ENCODE measurements at places on chromosomes 16 and 17.

GRCh38 chr17:75950855-75951554 is 10.2 kb upstream of the FBF1 start:
- peak; percentile 15 for DNase-seq

DNA sequence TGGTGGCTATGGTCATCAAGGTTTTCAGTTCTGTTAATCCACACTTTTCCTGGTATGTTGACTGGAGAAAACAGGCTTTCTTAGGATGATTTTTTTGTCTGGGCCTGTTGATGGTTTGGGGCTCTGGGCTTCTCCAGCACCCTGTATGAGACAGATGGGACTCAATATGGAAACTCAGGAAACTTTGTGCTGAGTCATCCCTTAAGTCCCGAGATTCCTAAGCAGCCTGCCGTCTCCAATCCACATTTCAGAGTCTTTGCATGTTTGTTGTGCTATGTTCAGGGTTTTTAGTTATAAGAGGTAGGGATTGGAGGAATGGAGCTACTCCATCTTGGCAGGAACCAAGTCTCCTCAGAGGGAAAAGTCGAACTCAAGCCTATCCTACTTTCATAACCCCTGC is 253.3 kb upstream of the FOXF1 start:
- DNase-seq = no peak

GRCh38 chr16:13708347-13709120 is 211.4 kb upstream of the ERCC4 start:
- no peak for DNase-seq

GRCh38 chr17:55830699-55831471 is 80.0 kb downstream of the PCTP start:
- no peak for DNase-seq

- peak; percentile 88 for DNase-seq
Observed at GRCh38 chr16:29868396-29869009, 5.5 kb upstream of the CDIPT start.

DNA sequence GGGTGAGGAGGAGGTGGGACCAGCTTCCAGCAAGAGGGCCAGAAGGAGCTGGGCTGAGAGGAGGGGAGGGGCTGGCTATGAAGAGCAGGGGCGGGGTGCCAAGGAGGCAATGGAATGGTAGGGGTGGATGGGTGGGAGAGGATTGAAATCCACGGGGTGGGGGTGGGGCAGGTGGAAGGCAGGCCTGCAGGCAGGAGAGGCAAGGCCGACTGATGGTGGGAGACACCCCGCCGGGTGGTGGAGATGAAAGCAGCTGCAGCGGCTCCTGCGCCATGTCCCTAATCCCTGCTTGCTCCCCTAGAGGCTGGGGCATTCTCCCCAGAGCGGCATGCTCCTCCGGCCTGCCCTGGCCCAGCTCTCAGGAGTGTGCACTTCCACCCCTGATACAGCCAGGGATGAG is 27.8 kb upstream of the TAC4 start:
- no peak for DNase-seq

DNA sequence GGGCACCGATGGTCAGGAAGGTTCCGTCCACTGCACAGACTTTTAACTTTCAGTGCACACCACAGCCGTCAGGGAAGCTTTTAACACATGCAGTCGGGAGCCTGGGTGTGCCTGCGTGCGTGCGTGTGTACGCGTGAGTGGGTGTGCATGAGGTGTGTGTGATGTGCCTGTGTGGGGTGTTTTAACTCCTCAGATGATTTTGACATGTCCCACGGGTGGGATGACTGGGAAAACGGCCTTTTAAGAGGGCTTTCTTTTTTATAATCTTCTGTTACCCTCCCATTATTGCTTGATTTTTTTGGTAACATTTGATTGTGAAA is 152.7 kb upstream of the CHMP6 start:
- DNase-seq = no peak

DNA sequence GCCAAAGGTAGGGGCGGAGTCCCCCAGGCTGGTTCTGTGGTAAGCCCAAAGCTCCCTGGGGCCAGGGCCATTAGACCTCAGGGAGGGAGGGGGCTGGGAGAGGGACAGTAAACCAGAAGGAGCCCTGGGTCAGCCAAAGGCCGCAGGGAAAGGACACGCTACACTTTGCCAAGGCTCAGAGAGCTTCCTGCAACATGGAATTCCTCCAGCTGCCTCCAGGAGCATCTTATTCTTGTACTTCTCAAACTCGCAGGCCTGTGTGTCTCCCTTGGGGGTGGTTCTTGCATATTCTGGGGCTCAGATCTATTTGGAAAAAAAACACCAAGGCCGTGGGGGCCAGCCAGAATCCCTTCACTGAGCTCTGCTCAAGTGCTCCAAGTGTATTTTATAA is 25.1 kb downstream of the AKAP1 start:
- DNase-seq = no peak

DNA sequence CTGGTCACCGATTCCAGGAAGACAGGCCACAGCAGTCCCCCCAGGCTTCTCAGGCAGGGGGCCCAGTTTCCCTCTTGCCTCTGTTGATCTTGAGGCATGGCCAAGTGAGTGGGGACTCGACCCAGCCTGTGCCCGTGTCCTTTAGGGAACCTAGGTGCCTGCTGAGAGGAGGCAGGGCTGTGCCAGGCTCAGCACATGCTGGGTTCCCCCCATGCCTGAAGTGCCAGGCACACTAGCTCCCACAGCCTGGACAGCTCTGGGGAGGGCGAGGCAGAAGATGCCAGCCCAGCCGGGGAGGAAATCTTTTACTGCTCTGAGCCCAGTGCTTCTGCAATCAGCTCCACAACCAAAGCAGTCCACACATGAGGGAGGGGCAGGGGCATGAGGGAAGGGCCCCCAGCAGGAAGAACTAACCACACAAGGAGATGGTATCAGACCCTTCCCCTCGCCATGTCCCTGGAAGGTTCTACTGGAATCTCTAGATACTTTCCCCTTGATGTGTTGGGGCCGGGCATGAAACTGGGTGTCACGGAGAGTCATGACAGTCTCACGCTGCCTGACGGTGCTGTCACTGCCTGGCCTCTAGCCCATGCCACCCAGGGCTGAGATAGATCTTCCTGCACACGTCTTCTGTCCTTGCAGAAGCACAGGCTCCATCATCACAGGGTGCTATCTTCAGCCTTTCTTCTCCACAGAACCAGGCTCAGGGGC is 25.5 kb downstream of the MYO18A start:
- no peak for DNase-seq

GRCh38 chr17:29760279-29761039 is 137.7 kb upstream of the CORO6 start:
- no peak for DNase-seq

DNA sequence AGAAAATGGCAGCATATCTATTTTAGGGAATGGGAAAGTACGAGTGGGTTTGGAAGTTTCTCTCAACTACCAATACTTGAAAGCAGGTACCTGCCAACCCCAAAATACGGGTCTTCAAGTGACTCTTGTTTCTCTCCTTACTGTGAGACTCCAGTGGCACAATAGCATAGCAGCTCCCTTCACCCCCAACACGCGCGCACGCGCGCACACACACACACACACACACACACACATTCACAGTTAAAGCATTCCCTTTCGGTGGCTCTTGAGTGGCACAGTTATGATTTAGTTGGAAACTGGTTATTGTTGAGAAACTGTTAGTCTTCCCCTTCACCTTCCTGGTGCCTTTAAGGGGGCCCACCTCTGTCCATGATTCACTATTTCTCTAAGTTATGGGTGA is 30.0 kb upstream of the CCL2 start:
- no peak for DNase-seq

GRCh38 chr17:413016-413350 is 60.4 kb upstream of the RPH3AL start:
- DNase-seq = no peak

DNA sequence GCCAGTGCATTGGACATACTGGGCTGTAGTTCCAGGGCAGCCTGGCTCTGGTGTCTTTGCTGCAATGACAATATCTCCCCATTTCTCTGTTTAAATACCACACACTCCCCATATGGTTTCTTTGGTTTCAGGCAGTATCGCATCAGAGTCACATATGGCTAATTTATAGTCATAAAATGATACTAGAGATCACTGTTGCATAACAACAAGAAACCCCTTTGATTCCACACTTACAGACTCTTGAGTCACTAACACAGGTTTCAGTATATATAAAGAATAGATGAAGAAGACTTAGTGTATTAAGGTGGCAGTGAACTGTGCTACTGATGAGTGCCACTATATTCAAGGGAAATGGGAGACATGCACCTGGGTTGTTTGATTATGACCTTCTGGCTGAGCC is 281.6 kb downstream of the WWOX start:
- no peak for DNase-seq

GRCh38 chr16:19223235-19224170 is 55.5 kb downstream of the SYT17 start:
- DNase-seq = no peak

DNA sequence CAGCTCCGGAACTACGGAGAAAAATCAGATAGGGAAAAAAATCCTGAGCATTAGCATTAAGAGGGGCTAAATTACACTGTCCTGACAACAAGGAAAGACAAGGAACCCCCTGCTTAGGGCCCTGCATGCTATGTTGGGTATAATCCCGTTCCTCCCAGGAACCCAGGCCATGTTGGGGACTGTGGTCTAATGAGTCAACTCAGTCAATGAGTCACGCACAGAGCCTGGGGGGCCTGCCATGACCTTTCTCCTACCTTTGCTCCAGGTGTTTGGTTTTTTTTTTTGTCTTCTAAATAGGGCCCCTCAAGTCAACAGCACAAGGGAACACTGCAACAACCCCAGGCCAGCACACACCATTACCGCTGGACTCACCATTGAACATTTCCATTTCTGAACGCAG is 8.9 kb upstream of the ZNF200 start:
- DNase-seq = no peak

DNA sequence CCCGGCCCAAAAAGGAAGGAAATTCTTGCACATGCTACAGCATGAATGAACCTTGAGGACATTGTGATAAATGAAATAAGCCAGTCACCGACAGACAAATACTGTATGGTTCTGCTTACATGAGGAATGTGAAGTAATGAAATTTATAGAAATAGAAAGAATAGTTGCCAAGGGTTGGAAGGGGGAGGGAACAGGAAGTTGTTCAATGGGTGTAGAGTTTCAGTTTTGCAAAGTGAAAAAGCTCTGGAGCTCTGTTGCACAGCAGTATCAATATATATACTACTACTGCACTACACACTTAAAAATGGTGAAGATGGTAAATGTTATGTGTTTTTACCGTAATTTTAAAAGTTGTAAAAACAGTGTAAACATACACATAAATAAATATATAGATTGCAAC is 43.7 kb downstream of the PKD1L3 start:
- DNase-seq = no peak

DNA sequence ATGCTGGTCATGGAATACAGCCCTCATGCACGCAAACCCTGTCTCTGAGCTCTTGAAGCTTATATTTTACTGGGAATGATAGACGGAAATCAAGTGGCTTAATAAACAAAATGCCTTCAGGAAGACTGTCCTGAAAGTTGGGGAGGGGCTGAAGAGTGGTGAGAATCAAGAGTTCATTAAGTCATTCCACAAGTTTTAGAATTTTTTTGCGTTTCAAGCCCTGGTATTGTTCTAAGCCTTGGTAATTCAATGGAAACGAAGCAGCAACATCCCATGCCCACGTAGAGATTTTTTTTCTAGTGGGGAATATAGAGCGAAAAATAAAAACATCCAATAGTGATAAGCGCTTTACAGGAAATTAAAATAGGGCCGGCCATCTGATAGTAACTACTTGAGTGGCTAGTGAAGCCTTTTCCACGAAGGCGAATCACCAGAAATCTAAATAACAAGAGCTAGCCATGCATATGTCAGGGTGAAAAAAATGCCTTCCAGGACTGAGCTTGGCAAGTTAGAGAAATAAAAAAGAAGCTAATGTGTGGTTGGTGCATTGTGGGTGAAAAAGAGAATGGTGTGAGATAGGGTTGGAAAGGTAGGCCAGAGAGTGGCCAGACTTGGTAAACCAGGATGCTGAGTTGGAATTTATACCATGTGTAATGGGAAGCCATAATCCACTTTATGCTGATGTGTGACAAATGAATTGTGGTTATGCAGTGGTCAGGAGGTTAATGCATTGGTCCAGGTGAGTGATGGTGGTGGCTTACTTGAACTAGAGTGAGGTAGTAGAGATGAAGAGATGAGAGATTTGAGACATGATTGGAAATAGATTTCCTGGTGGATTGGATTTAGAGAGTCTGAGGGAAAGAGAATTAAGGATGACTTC is 772 bp downstream of the PFAS start:
- DNase-seq = no peak

DNA sequence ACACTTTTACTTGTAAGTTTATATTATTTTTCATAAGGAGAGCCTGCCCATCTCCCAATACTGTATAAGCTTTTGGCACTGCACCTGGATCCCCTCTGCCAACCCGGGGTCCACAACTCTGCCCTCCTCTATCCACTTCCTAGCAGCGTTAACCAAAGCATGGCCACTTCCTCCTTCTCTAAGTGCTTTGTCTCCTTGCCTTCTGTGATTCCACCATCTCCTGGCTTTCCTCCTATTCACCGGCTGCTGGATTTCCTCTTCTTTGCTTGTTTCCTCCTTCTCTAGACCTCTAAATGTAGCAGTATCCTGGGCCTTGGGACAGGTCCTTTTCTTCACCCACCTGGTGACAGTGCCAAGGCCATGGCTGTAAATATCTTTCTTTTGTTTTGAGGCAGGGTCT is 20.0 kb upstream of the WFIKKN2 start:
- no peak for DNase-seq

- DNase-seq = no peak
Observed at GRCh38 chr17:76816590-76817135, 51.5 kb upstream of the MGAT5B start.

DNA sequence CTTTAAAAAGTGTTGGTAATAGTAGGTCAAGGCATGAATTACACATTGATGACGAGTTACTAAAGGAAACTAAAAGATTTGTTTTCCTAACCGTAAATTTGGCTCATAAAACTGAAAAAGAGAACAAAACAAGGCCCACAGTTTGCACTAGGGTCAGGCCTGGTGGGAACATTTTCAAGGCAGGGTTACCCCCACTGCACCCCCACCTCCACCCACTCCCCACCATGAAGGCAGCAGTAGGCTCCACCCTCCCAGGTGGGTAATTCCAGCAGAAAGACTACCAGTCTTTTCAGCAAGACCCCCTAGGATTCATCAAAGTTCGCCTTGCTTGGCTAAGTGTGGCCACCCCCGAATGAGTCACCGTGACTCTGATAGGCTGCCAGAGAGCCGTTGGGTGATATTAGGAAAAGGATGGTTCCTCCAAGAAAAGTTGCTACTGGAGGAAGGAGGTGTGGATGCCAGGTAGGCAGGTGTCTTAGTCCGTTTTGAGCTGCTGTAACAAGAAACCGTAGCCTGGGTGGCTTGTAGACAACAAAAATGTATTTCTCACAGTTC is 8.6 kb downstream of the DNAAF1 start:
- DNase-seq = no peak

- DNase-seq = no peak
Observed at GRCh38 chr16:11725457-11725856, 17.2 kb downstream of the TXNDC11 start.

DNA sequence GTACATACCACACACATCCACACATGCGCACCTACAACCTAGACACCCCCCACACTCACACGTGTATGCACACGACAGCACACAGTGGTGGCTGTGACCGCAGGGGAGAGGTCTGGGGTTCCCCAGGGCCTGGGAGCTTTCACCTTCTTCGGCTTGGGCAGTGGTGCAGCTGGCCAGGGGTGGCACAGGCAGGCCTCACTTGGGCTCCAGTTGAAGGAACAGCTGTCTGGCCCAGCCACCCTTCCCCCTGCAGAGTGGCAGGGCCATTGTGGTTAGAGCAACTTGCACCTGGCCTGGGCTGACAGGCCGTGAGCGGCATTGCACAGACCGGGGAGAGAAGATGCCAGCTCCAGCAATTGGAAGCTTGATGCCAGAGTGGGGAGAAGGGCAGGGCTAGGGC is 114.5 kb upstream of the GSE1 start:
- no peak for DNase-seq

- DNase-seq = no peak
Observed at GRCh38 chr16:89598199-89598598, 15.2 kb upstream of the DPEP1 start.

Measured in chondrocyte (in vitro differentiated cells).